ENCODE measurements at places on chromosomes 11 and 22.

DNA sequence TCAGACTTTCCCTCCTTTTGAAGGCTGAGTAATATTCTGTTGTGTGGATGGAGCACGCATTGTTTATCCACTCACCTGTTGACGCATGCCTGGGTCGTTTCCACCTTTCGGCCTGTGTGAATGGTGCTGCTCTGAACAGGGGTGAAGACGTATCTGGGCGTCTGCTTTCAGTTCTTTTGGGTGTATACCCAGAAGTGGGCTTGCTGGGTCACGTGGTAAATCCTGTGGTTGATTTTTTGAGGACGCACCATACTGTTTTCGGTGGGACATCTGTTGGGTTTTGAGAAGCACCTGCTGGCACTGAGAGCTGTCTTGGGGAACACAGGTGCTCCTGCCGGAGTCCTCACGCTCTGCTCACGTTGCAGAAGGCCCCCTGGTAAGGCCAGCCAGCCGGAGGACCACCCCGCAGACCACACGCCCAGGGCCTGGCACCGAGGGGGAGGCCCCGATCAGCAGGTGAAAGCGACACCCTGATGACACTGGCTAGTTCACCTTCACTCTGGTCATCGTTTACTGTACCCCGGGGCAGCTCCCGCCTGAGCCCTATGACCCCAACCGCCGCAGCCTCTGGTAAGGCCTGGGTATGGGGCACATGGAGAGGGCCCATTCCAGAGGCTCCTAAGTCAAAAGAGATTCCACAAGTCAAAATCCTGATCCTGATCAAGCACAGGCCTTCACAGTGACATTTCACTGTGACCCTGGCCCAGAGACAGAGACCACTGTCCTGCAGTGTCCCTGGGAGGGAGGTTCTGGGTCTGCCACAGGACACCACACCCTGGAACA lies 54.5 kb upstream of the PRODH start:
- no peak for DNase-seq

GRCh38 chr22:42769574-42770447 lies 49.1 kb upstream of the A4GALT start:
- peak; percentile 95 for DNase-seq

DNA sequence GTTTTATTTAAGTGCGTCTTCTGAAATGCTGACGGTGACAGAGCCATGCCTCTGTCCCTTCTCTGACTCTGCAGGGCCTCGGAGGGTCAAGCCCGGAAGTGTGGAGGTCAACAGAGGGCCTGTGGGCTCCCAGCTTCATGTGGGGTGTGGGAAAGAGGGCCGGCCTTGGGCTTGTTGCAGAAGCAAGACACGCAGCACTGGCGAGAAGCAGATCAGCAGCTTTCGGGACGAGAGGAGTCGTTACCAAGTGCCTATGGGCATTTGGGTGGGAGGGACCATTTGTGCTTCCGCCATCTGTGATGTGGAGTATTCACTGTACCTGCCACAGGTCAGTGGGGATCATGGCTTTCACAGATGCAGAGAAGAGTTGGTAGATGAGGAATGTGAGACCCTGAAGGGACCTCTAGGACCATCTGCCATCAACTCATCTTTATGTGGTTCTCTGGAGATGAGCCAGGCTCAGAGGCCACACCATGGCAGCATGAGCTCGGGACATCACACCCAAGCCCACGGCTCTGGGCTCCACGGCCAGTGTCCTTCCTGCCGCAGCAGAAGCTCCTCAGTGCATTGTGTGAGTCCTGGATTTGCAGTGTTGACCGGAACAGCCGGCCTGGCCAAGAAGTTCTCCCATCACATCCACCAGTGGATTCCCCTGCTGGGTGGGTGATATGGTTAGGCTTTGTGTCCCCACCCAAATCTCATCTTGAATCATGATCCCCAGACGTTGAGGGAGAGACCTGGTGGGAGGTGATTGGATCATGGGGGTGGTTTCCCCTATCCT lies 590.7 kb downstream of the TBC1D22A start:
- no peak for DNase-seq

DNA sequence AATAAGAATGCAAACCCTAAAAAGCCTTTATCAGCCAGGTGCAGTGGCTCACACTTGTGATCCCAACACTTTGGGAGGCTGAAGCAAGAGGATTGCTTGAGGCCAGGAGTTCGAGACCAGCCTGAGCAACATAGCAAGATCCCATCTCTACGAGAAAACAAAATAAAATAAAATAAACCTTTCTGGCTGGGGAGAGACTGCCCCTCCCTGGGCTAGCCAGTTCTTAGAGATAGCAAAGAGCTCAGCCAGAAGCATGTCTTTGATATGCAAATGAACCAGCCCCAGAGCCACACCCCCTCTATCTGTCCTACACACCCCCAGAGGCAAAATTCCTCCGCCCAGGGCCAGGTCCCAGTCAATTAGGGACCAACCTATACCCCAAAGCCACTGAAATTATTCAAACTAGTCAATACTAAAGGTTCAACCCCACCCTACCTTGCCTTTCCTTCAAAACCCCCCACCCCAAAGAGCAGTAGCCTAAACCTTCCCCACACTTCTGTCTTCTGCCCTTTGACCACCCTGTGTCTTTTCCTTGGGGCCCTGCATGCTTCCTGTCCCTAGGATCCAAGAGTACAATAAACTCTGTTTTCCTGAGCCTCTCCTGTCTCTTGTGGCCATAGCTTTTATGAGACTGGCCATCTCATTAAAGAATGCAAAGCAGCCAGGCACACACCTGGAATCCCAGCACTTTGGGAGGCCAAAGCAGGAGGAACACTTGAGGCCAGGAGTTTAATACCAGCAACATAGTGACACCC lies 37.3 kb upstream of the CXCR5 start:
- no peak for DNase-seq

All from AG08396 (cell line).